Neural crest cell (in vitro differentiated cells): ENCODE measurements at places on chromosomes 2 and 18.

- no peak for DNase-seq
Observed at GRCh38 chr2:190717764-190718651, 69.1 kb downstream of the NAB1 start.

DNA sequence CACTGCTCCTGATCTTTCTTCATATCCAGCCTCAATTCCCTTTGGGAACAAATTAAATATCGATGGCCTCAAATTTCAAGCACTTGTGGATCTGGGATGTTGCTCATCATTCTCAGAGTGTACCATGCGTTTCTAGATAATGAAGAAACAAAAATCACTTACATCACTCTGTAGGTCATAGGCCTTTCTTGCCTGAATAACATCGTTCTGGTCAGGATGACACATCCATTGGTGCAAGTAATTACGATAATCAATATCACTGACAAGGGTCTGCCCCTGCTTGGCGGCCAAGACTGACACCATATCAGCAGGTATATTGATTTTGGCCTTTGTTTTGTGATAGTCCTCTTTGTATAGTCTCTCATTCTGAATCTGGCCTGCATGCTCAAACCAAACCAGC lies 157.3 kb downstream of the RIF1 start:
- DNase-seq = no peak

DNA sequence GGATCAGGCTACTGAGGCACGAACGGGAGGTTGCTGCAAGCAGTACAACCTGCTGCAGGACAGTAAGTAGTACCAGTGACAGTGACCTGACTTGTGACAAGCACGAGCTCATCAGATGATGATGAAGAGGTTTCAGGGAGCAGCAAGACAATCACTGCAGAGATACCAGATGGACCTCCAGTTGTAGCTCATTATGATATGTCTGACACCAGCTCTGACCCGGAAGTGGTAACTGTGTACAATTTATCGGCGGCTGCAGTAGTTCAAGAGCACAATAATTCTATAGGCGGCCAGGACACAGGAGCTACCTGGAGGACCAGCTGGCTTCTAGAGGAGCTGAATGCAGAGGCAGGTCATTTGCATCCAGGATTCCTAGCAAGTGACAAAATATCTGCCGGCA lies 64.0 kb upstream of the GULP1 start:
- no peak for DNase-seq

- DNase-seq = no peak
Observed at GRCh38 chr2:28366496-28367282, 26.0 kb upstream of the FOSL2 start.

- DNase-seq = peak; percentile 79
Observed at GRCh38 chr2:96538487-96539214, 2.1 kb downstream of the ARID5A start.

GRCh38 chr2:124763611-124764010 lies 738.5 kb downstream of the CNTNAP5 start:
- no peak for DNase-seq

GRCh38 chr2:15263976-15264685 lies 297.0 kb downstream of the NBAS start:
- DNase-seq = no peak

DNA sequence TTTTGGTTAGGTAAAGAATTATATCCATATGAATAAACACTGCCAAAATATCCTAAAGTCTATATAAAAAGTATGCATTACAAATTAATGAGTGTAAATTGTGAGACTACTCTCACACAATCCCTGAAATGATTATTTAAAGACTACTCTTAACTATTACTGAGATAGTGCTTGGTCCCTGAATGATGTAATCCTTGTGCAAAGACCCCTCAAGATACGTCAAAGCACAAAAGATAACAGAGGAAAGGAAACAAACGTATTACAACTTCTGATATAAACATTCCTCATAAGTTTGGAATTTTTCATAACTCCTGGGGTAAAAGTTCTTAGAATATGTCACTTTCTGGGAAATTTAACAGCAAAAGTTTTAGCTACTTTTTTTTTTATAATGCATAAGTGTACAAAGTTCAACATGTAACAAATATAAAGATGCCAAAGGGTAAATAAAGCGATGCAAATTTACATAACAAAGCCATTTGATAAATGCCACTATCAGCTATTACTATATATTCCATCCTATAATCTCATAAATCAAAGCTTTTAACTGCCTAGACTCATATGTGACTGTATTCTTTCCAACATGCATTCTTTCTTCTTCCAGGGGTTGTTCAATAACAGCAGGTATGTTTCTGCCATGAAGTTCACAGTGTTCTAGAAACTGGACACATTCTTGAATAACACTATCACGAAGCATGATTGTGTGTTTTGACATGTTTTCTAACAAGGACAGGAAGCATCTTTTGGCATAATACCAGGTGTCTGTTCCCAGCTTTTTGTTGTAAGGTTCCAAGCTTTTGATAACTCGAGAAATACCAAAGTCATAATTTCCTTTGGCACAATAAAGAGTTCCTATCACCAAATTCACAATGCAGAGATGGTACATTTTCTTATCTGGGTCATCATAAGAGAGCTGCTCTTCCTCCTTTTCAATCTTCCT lies 158.0 kb downstream of the AGPS start:
- no peak for DNase-seq

GRCh38 chr2:8314063-8314462 lies 367.8 kb upstream of the ID2 start:
- DNase-seq = no peak

DNA sequence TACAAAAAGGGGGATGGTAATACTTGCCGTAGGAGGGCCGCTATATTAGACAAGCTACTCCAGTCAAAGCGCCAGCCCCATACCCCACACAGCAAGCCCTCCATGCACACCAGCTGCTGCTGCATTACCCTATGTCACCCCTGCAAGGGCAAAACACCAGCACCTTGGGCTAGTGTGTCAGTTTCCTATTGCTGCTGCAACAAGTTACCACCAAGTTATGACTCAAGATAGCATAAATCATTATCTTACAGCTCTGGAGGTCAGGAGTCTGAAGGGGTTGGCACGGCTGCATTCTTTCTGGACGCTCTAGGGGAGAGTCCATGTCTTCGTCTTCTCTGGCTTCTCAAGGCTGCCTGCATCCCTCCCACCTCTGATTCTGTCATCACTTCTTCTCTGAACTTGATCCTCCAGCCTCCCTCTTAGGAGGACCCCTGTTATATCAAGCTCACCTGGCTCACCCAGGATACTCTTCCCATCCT lies 88.6 kb upstream of the ACAA2 start:
- no peak for DNase-seq

- no peak for DNase-seq
Observed at GRCh38 chr2:31563273-31563839, 17.4 kb downstream of the SRD5A2 start.

DNA sequence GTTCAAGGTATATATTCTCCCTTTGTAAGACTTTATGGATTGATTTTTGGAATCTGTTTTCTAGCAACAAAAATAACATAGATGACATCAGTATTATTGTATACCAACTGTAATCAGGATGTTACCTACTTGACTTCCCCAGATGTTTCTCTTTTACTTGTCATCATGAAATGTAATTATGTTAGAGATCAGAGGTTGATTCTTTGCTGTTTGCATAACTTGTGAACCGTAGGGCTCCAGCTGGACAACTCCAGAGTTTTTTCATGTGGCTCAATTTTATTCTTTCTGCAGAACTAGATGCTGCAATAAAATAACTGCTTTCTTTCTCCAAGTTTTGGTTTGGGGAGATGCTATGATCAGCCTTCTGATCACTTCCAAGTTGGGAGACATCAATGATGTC lies 58.1 kb downstream of the SPOPL start:
- DNase-seq = no peak

DNA sequence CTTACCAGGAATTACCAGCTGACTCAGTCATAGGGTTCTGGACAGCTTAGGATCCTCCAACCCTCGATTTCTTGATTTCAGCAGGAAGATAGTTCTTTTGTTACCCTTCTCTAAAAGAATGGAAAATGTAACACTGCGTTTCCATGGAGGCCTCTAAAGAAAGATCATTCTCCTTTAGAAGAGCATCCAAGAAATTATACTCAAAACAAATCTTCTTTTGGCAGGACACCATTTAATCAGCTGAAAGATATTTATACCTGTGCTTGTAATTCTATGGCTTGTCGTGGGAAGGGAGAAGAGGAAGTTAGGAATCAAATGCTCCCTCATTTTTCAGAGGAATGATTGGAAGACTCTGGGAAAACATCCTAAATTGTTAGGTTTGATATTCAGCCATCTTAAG lies 130.5 kb downstream of the RAB3GAP1 start:
- DNase-seq = no peak

DNA sequence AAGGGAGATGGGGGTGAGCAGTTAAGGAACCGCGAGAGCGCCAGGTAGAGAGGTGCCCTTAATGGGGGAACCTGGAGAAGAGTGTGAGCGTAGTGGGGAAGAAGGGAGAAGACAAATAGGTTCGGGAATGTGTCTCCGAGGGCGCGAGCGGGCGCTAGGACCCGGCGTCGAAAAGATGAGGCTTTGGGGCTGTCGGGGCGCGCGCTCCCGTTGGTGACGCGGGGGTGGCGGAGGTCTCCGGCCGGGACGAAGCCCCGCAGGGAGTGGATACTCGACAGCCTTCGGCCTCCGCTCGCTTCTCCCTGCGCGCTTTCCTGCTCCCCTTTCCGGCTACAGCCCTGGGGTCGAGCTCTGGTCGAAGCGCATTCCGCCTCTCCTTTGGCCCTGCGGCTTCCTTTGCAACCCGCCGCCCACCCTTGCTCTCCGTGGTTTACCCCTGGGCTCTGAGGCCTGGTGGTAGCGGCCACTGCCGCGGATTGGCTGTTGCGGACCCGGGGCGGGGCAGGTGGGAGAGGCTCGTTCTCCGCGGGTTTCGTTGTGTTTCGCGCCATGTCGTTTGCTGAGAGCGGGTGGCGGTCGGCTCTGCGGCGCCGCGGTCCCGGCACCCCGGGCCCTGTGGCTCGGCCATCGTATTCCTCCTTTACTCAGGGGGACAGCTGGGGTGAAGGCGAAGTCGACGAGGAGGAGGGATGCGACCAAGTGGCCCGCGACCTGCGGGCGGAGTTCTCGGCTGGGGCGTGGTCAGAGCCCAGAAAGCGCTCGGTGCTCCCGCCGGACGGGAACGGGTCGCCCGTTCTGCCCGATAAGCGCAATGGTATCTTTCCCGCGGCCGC lies at the start of gene ARL6IP6:
Gene ARL6IP6, plus strand, starts transcription at position 545 of the 833 bp plus-strand sequence. Its CDS starts 5 bp downstream, at position 550.
- DNase-seq = peak; percentile 87

GRCh38 chr2:120511947-120512710 lies 166.2 kb downstream of the INHBB start:
- DNase-seq = no peak

GRCh38 chr2:222193328-222193983 lies 105.3 kb downstream of the PAX3 start:
- no peak for DNase-seq

- no peak for DNase-seq
Observed at GRCh38 chr2:135590619-135591260, 59.5 kb downstream of the R3HDM1 start.

GRCh38 chr18:649341-649740 lies 8.1 kb upstream of the TYMS start:
- DNase-seq = no peak
